Sciatic nerve (tissue), 2 donors: ENCODE measurements at places on chromosomes 5 and 9. TPM values are rescaled to one million over a fixed set of nuclear protein-coding genes. Genes with fewer than 3 reads are reported as not detected.

NTMT1 gene
- total RNA-seq: 28.0 TPM

GLRA1 gene
- not detected for total RNA-seq

ORM1 gene
- total RNA-seq: 0.76 TPM

GRCh38 chr9:121645853-121646807, 5.3 kb upstream of the DAB2IP start:
- DNase-seq: no peak

- DNase-seq: no peak
Measured at GRCh38 chr5:96616801-96617200, 45.4 kb upstream of the CAST start.

DNA sequence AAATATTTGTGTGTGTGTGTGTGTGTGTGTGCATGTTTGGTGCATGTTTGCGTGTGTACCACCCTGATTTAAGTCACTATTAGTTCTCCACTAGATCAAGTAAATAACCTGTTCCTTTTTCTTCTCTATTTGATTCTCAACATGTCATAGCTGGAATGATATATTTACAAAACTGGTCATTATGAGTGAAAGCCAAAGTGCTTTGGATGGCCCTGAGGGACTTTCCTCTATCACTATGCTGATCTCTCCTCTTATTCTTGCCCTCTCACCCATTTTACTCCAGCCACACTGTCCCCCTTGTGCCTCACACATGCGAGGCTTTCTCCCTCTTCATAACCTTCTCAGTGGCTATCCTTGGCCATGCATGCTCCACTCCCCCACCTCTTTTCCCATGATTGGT, 144.6 kb upstream of the NMUR2 start:
- DNase-seq: no peak

DNA sequence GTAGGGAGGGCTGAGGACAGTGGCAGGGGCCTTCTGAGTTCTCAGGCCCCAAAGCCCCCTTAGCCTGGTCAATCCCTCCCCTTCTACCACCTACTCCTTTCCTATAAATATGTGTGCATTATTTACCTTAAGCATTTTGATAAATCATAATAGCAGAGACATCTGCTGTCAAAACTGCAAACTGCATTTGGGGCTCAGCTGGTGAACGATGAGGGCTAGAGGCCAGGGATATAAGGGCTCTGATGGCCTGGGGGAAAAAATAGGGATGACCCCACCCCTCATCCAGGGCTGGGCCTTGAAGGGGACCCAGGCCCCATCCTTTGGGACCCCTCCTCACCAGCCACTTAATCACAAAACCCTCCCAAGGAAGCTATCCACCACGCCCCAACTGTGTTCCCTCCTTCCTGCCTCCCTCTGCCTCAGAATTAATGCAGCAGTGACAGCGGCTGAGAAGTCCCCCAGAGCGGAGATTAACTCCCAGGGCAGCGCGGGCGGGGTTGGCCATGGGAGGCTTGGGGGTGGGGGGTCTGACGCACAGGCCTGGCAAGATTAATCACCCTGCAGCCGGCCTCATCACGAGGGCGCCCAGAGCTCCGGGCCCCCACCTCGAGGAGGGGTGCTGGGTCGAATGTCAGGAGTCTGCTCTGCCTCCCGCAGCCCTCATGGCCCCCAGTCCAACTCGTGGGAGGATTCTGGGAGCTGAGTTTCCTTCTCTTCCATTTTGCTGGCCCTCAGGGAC, 42.1 kb downstream of the CXXC5 start:
- no peak for DNase-seq

DNA sequence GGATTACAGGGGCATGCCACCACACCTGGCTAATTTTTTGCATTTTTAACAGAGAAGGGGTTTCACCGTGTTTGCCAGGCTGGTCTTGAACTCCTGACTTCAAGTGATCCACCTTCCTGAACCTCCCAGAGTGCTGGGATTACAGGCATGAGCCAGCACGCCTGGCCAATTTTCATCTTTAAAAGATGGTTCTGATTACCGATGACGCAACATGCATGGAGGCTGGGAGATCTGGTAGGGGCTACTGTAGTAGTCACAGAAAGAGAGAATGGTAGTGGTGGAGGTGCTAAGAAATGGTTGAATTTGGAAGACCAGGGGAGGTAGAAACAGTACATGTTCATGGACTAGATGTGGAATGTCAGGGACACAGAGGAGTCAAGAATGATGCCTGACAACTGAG, 22.4 kb upstream of the RETREG1 start:
- no peak for DNase-seq
